Colonic mucosa (tissue), 4 donors: ENCODE measurements at places on chromosomes 3 and 15. TPM values are rescaled to one million over a fixed set of nuclear protein-coding genes. Genes with fewer than 3 reads are reported as not detected.
A peak's percentile ranks its signal among the peaks of the same experiment; 100 is the strongest.

- H3K27ac ChIP-seq, result no peak overlapping the region
- H3K36me3 ChIP-seq, result no peaks in the 10 kb centered on the region
- H3K4me1 ChIP-seq, result no peaks in the 10 kb centered on the region
- H3K27me3 ChIP-seq, result no peaks in the 10 kb centered on the region
Observed at GRCh38 chr3:175161291-175161690, 302.2 kb downstream of the NAALADL2 start.

DNA sequence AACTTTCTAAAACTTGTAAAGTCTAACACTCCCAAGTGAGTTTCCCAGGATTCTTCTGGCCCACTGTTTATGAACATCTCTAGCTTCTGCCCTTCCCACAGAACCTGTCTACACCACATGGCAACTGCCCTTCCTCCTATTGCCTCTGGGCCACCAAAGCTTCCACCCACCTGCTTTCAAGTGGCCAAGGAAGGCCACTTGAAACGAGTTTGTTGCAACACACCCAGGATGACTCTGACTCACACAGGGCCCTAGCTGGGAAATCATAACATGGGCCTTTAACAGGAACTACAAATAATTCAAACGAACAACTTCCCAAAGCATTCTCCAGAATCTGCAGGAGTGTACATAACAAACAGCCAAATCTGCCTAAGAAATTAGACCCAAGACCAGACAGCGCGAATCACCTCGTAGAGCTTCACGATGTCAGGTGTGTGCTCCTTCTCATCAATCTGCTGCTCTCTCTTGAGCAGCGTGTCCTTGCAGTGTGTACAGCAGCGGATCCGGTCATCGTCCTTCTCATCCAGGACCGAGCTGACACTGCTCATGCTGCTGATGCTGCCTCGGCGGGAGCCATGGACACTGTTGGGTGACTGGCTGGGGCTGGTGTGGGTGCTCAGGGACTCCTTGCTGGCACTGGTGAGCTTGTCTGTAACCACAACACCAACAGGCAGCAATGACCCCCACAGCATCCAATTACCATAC lies 16.8 kb downstream of the RBSN start:
- no peak for DNase-seq
- H3K36me3 ChIP-seq, result peaks cover 34% of the 10 kb centered on the region
- H3K4me1 ChIP-seq, result no peaks in the 10 kb centered on the region
- H3K27ac ChIP-seq, result no peak overlapping the region
- H3K4me3 ChIP-seq, result no peak overlapping the region

- H3K27me3 ChIP-seq, result peaks cover 30% of the 10 kb centered on the region
- no peaks in the 10 kb centered on the region for H3K36me3 ChIP-seq
- no peak for DNase-seq
Observed at GRCh38 chr3:128998561-128998960, 2.5 kb upstream of the EFCC1 start.

GRCh38 chr3:50112462-50112861 lies 23.7 kb downstream of the RBM5 start:
- H3K27ac ChIP-seq, result no peak overlapping the region
- no peaks in the 10 kb centered on the region for H3K4me1 ChIP-seq
- H3K36me3 ChIP-seq, result peaks cover 75% of the 10 kb centered on the region
- no peak overlapping the region for H3K4me3 ChIP-seq
- no peaks in the 10 kb centered on the region for H3K27me3 ChIP-seq

The GP9 gene
- total RNA-seq, result not detected

- H3K27ac ChIP-seq, result no peak overlapping the region
- no peaks in the 10 kb centered on the region for H3K36me3 ChIP-seq
- H3K4me1 ChIP-seq, result no peaks in the 10 kb centered on the region
- H3K27me3 ChIP-seq, result no peaks in the 10 kb centered on the region
Observed at GRCh38 chr3:51353131-51353530, 32.0 kb upstream of the MANF start.

DNA sequence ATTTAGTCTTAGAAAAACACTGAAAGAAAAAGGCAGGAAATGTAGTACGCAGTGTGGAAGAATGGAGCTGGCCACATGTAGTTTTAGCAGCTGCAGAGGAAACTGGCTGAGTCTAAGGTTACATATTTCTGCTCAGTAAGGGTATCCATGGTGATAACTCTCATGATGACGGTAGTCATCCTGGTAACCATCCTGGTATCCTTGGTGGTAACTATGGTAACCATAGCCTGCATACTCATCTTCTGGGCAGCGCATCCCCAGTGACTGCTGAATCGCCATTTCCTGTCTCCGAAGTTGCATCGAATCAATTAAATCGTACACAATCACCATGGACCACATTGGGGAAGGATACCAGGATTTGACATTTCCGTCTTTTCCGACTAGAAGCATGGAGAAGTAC lies 35.7 kb downstream of the CCDC80 start:
- no peak overlapping the region for H3K27ac ChIP-seq
- DNase-seq, result no peak
- H3K4me3 ChIP-seq, result no peak overlapping the region
- no peaks in the 10 kb centered on the region for H3K4me1 ChIP-seq

DNA sequence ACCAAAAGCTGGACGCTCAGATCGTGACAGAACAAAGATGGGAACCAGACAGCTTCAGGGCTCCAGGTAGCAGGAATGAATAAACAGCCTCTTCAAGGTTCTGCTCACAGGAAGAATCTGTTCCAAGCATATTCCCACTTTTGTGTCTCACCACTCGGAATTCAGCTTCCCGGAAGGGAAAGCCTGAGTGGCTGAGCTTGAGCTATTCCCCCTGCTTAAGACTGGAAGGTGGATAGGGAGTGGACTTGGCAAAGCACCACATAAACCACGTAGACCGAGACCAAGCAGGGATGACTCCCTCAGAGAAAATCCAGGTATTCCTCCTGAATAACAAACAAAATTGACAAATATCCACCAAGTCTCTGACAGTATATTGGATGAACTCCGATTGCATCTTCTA lies 180.2 kb upstream of the NR2F2 start:
- H3K27ac ChIP-seq, result no peak overlapping the region
- H3K4me1 ChIP-seq, result no peaks in the 10 kb centered on the region
- no peaks in the 10 kb centered on the region for H3K27me3 ChIP-seq
- no peak overlapping the region for H3K4me3 ChIP-seq
- DNase-seq, result no peak
- H3K36me3 ChIP-seq, result no peaks in the 10 kb centered on the region

The GP5 gene
- not detected for total RNA-seq

The GNB4 gene
- 10.4 TPM for total RNA-seq

The RSRC1 gene
- total RNA-seq, result 28.5 TPM

The CCDC39 gene
- not detected for total RNA-seq

The MASP1 gene
- total RNA-seq, result 0.52 TPM

- no peak overlapping the region for H3K4me3 ChIP-seq
- no peak overlapping the region for H3K27ac ChIP-seq
- no peaks in the 10 kb centered on the region for H3K36me3 ChIP-seq
- H3K27me3 ChIP-seq, result no peaks in the 10 kb centered on the region
Observed at GRCh38 chr3:123552095-123552714, 32.6 kb downstream of the HACD2 start.

DNA sequence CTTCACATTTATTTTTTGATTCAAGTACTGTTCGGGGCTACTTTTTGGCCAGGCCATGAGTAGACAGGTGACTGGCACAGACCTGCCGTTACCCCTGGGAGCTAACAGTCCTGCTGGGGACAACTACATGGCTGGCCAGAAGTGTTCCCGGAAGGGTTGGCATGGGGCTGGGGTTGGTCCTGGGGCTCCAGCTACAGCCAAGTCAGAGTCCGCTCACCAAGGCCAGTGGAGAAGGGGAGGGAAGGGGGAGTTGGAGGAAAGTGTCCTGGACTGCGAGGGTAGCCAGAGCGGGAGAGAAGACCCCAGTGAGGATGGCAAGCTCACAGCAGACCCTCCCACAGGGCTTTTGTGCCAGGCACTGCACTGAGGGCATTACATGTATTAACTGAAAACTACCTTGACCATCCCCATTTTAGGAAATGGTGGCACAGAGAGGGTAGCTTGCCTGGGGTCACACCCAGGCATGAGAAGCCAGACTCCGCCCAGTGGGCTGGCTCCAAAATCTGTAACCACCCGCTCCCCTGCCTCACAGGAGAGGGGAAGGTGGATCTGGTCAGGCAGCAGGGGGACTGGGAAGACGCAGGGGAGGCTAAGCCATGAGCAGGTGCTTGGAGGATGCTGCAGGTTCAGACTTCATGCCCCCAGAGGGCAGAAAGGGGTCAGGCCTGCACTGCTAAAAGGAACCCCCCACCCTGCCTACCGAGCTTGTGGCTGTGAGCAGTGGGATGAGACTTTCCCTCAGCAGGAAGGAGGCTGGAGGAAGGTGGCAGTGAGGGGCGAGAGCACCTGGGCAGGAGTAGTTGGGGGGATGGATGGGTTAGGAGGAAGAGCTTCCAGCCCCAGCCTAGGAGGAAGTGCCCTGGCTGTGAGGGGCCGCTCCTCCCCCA lies 38.3 kb upstream of the ESYT3 start:
- no peaks in the 10 kb centered on the region for H3K36me3 ChIP-seq
- H3K4me3 ChIP-seq, result no peak overlapping the region
- no peak overlapping the region for H3K27ac ChIP-seq
- H3K27me3 ChIP-seq, result no peaks in the 10 kb centered on the region
- no peaks in the 10 kb centered on the region for H3K4me1 ChIP-seq
- no peak for DNase-seq

The TUSC7 gene
- total RNA-seq, result not detected

DNA sequence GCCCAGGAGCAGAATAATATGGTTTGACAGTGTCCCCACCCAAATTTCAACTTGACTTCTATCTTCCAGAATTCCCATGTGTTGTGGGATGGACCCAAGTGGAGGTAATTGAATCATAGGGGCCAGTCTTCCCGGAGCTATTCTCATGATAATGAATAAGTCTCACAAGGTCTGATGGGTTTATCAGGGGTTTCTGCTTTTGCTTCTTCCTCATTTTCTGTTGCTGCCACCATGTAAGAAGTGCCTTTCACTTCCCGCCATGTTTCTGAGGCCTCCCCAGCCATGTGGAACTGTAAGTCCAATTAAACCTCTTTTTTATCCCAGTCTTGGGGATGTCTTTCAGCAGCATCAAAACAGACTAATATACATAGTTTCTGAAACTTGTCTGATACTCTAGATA lies 28.4 kb upstream of the ATP2C1 start:
- DNase-seq, result no peak
- no peak overlapping the region for H3K27ac ChIP-seq
- H3K4me3 ChIP-seq, result no peak overlapping the region
- no peaks in the 10 kb centered on the region for H3K27me3 ChIP-seq
- no peaks in the 10 kb centered on the region for H3K4me1 ChIP-seq
- no peaks in the 10 kb centered on the region for H3K36me3 ChIP-seq

DNA sequence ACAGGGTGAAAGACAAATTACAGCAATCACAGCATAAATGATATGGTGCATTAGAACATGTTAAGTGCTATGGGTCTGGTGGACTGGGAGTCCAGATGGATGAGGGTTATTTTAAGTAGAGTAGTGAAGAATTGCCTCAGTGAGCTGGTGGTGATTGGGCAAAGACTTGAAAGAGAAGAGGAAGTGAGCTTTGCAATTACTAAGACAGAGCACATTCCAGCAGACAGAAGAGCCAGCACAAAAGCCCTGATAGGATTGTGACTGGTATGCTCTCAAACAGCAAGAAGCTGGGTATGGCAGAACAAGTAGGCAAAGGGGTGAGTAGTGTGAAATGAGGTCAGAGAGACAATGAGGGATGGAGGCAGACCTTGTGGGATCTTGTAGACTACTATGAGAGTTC lies 2.1 kb upstream of the ACKR4 start:
- no peaks in the 10 kb centered on the region for H3K4me1 ChIP-seq
- H3K4me3 ChIP-seq, result no peak overlapping the region
- no peaks in the 10 kb centered on the region for H3K36me3 ChIP-seq
- DNase-seq, result no peak
- no peaks in the 10 kb centered on the region for H3K27me3 ChIP-seq

DNA sequence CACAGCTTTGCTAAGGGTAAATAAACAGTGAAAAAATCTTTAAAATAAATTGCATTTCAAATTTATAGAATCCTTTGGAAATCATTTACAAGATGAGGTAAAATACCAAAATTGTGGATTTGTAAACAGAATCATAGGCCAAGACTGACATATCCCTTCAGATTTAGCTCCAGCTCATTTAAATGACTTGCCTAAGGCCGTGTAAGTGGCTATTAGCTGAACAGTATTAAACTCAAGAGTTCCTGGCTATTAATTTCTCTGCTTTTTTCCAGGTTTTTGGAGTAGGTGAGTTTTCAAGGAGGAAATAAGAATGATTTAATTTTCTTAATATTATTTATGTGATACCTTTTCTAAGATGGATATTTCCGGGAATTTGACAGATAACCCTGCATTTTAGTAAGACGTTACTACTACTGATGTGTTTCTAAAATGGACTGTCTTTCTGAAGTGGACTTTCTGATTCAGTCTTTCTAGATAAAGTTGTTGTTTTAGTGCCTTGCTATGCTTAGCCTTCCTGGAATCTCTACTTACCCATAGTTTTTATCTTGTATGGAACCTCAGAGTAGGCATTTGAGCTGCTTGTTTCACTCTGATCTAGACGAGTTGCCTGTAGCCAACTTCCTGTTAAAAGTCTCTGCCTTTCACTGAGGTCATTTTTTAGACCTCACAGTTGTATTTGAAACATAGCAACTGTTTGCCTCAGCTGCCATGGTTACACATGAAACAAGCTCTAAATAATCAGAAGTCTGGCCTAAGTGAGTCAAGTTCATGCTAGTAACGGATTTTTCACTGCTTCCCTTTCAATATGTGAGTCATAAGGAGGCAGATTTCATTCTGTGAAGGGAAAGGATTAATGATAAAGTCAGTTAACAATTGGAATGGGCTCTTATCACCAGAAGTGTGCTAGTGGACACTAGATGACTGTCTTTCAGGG lies 127.0 kb downstream of the KLHL25 start:
- no peaks in the 10 kb centered on the region for H3K27me3 ChIP-seq
- no peaks in the 10 kb centered on the region for H3K4me1 ChIP-seq
- no peak overlapping the region for H3K4me3 ChIP-seq
- peaks cover 17% of the 10 kb centered on the region for H3K36me3 ChIP-seq
- DNase-seq, result peak; percentile 37

GRCh38 chr15:63231706-63232105 lies 42.3 kb downstream of the RAB8B start:
- no peaks in the 10 kb centered on the region for H3K27me3 ChIP-seq
- DNase-seq, result no peak
- no peak overlapping the region for H3K4me3 ChIP-seq

GRCh38 chr3:140187656-140188221 lies 252.8 kb downstream of the CLSTN2 start:
- no peaks in the 10 kb centered on the region for H3K36me3 ChIP-seq
- H3K27me3 ChIP-seq, result no peaks in the 10 kb centered on the region
- H3K4me3 ChIP-seq, result no peak overlapping the region
- no peak overlapping the region for H3K27ac ChIP-seq
- no peaks in the 10 kb centered on the region for H3K4me1 ChIP-seq

The RBPMS2 gene
- 14.5 TPM for total RNA-seq

GRCh38 chr15:40937762-40938535 lies 8.8 kb downstream of the DLL4 start:
- DNase-seq, result no peak
- H3K4me3 ChIP-seq, result no peak overlapping the region
- no peaks in the 10 kb centered on the region for H3K4me1 ChIP-seq
